ENCODE measurements at places on chromosomes 7 and 10. TPM values are rescaled to one million over a fixed set of nuclear protein-coding genes. Genes with fewer than 3 reads are reported as not detected.

DNA sequence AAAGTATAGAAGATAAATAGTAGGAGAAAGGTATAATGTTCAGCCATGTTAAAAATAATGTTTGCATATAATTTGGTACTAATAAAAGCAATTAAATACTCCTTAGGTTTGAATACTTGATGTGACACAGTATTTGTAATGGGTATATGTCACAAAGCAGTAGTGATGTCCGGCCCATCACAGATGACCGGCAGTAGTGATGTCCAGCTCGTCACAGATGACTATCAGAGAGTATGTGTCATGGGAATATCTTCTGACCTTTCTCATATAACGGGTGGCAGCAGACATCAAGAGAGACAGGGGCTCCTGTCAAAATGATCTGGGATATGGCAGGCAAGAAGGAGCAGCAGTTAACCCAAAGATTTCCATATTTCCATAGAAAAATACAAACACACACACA is 477.4 kb upstream of the KLF6 start:
- no peak for ATAC-seq

GRCh38 chr10:15378569-15378968 is 7.5 kb upstream of the FAM171A1 start:
- no peak for ATAC-seq

DNA sequence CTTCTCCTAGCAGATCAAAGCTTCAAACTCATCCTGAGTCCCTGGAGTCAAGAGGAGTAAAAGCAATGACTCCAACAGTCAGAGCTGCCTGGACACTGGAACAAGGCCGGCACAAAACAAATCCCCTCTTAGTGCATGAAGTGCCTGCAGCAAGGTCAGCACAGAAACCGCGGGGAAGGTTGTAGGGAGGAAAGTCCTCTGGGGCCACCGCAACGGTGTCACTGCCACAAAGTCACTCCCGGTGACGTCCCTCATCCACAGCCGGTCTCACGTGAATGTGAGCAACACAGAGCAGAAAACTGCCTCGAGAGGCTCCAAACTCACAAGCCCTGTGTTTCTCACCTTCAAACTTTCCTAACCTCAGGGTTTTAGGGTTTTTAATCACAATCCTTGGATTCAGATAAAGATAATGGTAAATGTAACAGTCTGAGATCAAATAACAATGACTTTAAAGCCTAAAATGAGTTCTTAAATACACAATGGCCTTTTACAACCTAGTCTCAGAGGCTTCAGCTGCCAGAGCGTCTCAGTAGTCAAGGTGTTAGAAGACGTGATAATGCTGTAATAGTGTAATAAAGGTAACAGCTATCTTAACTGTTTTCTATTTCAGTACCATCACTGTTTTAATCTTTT is 274.3 kb downstream of the ZMYND11 start:
- ATAC-seq, result no peak

DNA sequence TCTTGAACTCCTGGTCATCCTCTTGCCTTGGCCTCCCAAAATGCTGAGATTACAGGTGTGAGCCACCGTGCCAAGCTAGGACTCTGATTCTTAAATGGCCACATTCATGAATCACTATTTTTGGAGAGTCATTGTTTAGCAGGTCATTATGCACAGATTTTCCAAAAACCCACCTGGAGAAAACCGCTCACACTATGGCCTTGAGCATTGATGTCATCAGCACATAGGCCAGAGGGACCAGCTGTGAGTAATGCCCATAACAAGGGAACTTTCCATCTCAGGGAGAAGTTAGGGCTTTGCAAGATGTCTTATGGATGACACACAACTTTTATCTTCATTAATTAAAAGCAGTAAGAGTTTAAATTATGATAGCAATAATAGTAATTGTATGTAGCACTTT is 86.4 kb upstream of the KIF5B start:
- no peak for ATAC-seq

- peak; percentile 26 for ATAC-seq
Measured at GRCh38 chr7:103810112-103810744, 179.2 kb downstream of the RELN start.

- ATAC-seq, result no peak
Measured at GRCh38 chr10:73244866-73245477, 2.1 kb downstream of the DNAJC9 start.

- ATAC-seq, result no peak
Measured at GRCh38 chr7:28078036-28078901, 102.3 kb downstream of the JAZF1 start.

GRCh38 chr10:14468023-14468441 is 137.3 kb upstream of the FRMD4A start:
- no peak for ATAC-seq

- ATAC-seq, result no peak
Measured at GRCh38 chr7:158740013-158740656, 35.5 kb upstream of the NCAPG2 start.

DNA sequence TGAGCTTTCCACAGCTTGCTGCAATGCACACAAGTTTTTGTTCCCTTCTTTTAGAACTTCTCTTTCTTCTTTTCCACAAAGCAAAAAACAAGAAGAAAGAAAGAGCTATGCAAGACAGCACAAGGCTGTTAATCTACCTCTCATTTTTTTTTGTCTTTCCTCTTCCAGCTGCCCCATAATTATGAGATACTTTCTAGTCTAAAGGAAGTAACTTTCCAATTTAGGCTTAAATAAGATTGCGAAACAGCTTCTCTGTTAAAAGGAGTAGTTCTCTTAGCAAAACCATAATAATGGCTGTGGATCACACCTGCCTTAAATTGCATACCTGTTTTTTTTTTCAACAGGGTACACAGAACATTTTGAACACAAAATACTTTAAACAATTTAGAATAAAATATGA is 56.0 kb downstream of the NDUFB2 start:
- no peak for ATAC-seq

The PVRIG gene
- total RNA-seq, result 0.98 TPM

GRCh38 chr10:3755440-3756359 is 29.3 kb downstream of the KLF6 start:
- ATAC-seq, result peak; percentile 86

- peak; percentile 97 for ATAC-seq
Measured at GRCh38 chr10:114905450-114905849, 32.5 kb upstream of the TRUB1 start.

GRCh38 chr10:60140651-60141632 is 234.6 kb upstream of the CCDC6 start:
- peak; percentile 96 for ATAC-seq

The PNLIPRP2 gene
- not detected for total RNA-seq

- no peak for ATAC-seq
Measured at GRCh38 chr7:122300211-122300932, 4.2 kb downstream of the FEZF1 start.

- no peak for ATAC-seq
Measured at GRCh38 chr10:97407952-97408248, 6.8 kb upstream of the RRP12 start.

DNA sequence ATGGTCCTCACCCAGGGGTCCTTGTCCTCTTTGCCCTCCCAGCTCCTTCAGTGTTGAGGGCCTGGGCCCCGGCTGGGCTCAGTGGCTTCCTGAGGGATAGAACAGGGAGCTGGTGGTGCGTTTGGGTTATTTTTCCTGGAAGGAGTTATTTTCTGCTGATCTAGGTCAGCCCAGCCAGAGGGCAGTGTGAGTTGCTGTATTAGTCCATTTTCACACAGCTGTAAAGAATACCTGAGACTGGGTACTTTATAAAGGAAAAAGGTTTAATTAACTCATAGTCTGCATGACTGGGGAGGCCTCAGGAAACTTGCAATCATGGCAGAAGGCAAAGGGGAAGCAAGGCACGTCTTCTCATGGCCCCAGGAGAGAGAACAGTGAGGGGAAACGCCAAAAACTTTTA is 122.4 kb upstream of the PCBD1 start:
- ATAC-seq, result no peak

DNA sequence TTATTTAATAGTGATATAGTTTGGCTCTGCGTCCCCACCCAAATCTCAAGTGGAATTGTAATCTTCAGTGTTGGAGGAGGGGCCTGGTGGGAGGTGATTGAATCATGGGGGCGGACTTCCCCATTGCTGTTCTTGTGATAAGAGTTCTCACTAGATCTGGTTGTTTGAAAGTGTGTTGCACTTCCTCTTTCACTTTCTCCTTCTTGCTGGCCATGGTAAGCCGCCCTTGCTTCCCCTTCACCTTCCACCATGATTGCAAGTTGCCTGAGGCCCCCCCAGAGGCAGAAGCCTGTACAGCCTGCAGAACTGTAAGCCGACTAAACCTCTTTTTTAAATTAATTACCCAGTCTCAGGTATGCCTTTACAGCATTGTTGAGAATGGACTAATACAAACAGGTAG is 101.4 kb downstream of the MTPAP start:
- no peak for ATAC-seq

GRCh38 chr7:139393621-139394211 is 34.0 kb downstream of the LUC7L2 start:
- ATAC-seq, result no peak

DNA sequence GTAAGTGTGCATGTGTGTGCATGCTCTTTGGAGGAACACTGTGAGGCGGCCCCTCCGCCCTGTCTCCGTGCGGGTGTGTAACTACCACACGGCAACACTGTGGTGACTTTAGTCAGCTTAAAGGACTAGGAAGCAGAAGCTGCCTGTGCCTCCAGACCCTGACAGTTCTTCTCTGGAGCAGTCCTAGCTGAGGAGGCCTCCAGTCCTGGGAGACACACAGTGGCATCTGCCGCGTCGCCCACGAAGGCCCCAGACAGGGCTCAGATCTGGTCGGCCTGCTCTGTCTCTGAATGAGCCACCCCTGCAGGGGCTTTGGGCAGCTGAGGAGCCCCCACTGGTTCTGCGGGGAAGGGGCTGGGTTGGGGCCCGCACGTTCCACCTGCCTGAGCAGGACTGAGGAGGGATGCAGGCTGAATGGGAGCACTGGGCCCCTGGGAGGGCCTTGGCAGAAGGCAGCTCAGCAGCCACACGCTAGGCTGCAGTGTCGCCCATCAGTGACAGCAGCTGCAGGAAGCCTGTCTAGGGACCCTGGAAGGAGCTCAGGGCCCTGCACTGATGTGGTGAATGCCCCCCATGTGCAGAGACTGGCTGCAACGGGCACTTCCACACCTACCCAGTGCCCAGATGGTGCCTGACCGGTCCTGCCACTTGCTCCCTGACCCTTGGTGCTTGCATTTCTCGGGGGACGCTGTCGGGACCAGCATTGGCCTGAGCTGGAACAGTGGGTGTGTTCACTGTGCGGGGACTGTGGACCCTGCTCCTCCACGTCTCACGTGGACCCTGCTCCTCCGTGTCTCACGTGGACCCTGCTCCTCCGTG is 27.3 kb upstream of the KNDC1 start:
- ATAC-seq, result peak; percentile 36

DNA sequence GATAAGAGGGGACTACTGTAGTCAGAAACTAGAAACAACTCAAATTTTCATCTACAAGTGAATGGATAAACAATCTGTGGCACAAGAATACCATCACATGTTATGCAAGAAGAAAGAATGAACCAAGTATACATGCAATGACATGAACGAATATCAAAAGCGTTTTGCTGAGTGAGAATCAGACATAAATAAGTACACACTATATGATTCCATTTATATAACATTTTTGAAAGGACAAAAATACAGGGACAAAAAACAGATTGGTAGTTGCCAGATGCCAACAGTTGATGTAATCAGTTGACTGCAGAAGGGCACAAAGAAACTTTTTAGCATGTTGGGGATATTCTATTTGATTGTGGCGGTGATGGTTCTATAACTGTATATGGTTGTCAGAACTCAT is 33.6 kb downstream of the CTNNA3 start:
- ATAC-seq, result no peak

The MYOF gene
- 3.1 TPM for total RNA-seq

The TBL2 gene
- 42.6 TPM for total RNA-seq

DNA sequence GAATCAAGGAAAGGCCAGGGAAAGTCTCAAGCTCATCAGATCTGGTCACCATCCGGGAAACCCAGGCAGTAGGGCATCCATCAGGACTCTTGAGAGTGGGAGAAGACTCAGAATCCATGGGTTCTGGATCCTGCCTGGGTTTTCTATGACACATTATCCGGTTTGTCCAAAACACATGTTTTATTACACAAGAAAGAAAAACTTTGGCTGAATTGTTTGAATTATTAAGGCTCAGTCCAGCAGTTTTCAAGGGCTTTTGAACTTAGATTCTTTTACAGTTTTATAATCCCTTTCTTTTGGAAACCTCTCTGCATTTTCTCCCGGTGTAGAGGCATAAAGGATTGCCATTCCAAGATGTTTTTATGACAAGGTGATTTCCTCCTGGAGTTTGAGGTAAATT is 528.5 kb upstream of the MGMT start:
- ATAC-seq, result no peak

DNA sequence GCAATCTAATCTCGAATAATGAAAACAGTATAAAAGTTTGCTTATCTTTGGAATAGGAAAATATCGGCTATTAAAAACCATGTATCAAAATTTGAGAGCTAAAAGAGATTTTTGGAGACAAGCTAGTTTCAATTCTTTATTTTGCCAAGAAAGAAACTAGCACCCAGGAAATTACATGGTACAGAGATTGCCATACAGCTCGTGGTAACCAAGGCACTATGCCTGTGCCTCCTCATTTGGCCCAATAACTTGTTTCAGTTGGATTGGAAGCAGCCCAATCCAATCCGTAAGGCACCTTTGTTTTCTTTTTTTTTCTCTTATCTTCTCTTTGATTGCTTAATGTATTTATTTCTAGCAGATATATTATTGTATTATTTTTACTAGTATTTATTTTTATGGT is 55.0 kb downstream of the GNAI1 start:
- no peak for ATAC-seq

Measured in motor neuron (in vitro differentiated cells).